ENCODE measurements at places on chromosomes 2 and 18.

GRCh38 chr2:74119912-74120825, 27.5 kb downstream of the BOLA3 start:
- DNase-seq = peak; percentile 76

DNA sequence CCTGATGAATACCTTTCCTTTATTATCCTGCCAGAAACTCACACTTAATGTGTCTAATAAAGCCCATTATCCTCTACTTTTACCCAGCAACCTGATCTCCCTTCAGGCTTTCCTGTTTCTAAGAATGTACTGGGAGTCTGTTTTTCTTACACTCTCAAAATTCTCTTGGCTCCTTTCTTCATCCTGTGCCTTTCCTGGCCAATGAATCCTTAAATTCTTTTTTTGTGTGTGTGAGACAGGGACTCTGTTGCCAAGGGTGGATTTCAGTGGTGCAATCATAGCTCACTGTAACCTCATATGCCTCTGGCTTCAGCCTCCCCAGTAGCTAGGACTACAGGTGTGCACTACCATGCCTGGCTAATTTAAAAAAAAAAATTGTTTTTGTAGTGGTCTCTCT, 72.7 kb downstream of the MAP2 start:
- DNase-seq = no peak

DNA sequence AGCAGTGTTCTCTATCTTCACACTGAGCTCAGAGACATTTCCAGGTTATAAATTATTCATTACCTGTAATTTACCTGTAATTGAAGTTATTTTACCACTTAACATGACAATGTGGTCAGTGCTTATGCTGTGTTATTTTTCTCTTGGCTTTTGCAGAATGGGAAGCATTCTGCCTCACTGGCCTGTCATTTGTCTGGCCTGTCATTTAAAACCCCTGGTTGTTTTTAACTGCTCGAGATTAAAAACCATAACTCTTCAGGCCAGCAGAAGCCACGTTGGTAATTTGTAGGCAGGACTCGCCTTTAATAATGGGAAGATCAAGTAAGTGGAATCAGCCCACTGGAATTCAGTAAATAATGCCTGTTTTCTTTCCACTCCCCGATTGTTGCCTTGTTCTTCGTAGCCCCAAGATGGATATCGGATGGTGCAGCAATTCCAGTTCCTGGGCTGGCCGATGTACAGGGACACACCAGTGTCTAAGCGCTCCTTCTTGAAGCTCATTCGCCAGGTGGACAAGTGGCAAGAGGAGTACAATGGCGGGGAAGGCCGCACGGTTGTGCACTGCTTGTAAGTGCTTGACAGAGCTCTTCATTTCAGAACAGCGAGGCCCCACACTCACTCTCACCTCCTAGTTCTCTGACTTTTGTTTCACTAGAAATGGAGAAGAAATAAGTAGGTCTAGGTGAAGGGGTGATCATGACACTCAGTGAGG, 222.4 kb upstream of the RAB12 start:
- no peak for DNase-seq

- DNase-seq = no peak
These were observed 62.8 kb upstream of the SLC39A10 start for GRCh38 chr2:195594248-195594647.

GRCh38 chr18:31497836-31498573, at the start of gene DSG2:
Gene DSG2 (plus strand): TSS chr18:31498177. CDS start chr18:31498252, 75 bp downstream.
- no peak for DNase-seq

DNA sequence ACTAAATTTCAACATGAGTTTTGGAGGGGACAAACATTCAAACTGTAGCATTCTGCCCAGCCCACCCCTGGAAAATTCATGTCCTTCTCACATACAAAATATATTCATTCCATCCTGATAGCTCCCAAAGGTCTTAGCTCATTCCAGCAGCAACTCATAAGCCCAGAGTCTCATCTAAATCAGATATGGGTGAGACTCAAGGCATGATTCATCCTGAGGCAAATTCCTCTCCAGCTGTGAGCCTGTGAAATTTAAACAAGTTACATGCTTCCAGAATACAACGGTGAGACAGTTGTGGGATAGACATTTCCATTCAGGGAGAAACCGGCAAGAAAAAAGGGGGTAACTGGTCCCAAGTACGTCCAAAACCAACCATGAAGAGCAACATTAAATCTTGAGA, 43.5 kb upstream of the FAHD2A start:
- no peak for DNase-seq

DNA sequence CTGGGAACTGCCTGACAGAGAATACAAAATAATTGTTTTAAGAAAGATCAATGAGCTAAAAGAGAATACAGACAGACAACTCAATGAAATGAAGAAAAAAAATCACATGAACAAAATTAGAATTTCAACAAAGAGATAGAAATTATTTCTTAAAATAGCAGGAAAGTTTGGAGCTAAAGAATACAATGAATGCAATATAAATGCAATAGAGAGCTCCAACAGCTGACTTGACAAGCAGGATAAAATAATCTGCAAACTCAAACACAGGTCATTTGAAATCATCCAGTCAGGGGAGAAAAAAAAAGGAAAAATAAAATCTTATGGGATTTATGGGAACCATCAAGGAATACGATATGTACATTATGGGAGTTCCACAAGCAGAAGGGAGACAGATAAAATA, 902.7 kb upstream of the ZEB2 start:
- DNase-seq = no peak

DNA sequence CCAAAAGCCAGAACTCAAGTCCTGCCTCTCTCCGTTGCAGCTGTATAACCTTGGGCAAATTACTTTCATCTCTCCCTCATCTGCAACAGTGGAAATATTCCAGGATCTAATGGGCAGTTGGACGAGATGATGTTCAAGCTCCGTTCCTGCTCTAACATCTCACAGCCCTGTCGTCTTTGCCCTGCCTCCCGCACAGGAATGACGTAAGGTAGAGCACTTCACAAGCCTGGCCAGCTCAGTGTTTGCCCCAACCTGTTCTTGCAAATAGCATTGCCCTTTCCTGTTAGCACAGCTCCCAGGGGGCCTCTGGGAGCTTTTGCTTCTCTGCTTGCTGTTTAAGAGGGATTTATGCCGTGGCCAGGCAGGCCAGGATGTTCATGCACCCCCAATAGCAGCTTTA, 107.9 kb downstream of the KLHL29 start:
- DNase-seq = no peak

DNA sequence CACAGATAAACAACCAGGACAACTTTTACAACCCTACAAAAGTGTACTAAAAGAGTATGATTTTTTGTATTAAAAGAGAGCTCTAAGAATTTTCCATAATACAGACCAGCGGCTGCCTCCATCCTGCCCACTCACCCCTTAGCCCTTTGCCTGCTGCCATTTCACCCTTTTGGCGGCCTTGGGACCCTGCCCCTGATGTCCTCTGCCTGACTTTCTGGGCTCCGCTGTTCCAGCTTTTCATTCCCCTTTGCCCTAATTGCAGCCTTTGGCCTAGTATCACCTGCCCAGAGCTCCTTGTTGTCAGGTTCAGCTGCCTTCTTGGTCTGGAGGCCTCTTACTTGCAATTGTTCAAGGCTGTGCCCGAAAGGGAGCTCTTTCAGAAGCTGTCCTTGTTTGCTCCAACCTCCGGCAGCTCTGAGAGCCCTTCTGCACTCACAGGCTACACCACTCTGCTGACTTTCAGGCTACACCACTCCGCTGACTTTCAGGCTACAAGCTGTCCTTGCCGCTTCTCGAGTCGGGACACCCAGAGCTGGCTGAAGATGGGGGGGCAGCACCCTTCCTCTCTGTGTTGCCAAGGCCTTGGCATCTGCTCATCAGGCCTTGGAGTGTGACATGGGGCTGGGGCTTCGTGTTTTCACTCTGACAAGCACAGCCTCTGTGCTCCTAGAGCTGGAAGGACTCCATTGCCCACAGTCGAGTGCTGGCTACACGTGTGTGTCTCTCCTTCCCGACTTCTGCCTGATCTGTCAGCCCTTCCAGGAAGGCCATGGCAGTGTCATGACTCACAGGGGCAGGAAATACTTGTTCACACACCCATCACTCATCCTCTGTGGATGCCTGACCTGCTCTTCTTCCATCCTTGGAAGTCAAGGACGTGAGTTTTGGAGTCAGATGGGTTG, 43.1 kb upstream of the HDAC4 start:
- no peak for DNase-seq

DNA sequence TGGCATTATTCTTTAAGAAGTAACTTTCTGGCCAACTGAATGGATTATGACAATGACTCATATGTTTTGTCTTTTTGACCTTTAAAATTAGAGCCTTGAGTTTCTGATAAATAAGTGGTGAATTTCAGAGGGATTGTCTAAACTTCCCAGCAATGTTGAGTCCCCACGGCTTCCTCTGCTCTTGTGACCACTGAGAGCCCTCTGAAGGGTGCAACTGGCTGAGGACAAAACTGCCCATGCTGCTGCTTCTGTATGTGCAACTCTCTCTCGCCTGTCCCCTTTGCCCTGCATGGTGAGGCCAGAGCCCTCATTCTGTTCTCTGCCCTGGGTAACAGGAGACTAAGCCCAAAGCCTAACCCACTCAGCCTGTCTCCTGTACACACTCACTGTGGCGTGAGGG, 52.7 kb upstream of the SLC14A1 start:
- DNase-seq = no peak

DNA sequence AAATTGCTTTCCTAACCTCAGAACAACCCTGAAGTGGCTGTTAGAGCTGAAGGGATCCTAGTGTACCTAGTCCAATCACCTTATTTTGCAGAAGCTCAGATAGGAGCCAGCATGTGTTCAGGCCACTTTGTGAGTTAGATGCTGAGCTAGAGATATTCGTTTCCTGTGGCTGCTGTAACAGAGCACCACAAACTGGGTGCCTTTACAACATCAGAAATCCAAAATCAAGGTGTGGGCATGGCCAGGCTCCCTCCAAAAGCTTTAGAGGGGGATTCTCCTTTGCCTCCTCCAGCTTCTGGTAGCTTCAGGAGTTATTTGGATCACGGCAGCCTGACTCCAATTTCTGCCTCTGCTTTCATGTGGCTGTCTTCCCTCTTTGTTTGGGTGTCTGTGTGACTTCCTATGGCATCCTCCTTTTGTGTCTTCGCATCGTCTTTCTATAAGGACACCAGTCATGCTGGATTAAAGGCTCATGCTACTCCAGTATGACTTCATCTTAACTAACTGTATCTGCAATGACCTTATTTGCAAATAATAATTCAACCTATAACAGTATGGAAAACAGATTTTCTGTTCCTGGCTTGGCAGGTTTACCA, 86.3 kb upstream of the TGFA start:
- DNase-seq = no peak

GRCh38 chr2:39898934-39899333, 119.9 kb upstream of the THUMPD2 start:
- DNase-seq = no peak

GRCh38 chr2:210233487-210233886, 8.2 kb upstream of the ACADL start:
- no peak for DNase-seq

DNA sequence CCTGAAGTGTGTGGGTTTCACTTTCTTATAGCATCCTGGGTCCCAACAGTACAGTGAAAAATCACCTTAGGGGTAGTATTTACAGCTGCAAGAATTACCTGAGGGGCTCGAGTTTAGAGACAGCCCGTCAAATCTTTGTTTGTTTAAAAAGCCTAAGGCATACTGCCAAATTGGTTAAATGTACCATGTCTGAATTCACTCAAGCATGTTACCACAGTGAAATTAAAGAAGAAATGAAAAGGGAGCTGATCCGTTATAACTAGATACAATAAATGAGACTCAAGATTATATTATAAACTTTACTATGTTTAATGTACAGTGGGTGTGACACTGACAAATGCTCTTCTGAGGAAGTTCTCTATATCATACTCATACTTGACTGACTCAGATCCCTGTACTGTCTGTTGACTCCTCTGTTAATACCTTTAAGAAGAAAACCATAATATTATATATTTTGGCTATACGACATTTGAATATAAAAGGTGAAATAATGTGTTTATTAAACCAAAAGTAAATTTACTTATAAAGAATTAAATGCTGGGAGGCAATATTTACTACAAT, 107.3 kb downstream of the TMEFF2 start:
- DNase-seq = no peak

DNA sequence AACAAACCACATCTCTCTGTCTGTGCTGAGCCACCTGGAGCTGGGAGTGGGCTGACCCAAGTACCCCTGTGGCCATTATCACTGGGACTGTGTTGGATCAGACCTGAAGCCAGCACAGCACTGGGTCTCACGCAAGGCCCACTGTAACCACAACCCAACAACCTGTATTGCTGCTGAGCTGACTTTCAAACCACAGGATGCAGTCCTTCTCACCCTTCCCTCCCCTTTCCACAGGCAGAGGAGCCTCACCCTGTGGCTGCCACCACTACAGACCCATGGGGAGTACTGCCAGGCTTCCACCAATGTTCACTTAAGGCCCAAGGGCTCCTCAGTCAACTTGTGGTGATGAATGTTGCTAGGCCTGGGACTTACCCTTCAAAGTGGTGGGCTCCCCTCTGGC, 135.7 kb downstream of the DIS3L2 start:
- no peak for DNase-seq

GRCh38 chr2:239467956-239468490, 67.2 kb upstream of the HDAC4 start:
- DNase-seq = no peak

- DNase-seq = no peak
These were observed 19.2 kb upstream of the CCDC141 start for GRCh38 chr2:179068991-179069643.

DNA sequence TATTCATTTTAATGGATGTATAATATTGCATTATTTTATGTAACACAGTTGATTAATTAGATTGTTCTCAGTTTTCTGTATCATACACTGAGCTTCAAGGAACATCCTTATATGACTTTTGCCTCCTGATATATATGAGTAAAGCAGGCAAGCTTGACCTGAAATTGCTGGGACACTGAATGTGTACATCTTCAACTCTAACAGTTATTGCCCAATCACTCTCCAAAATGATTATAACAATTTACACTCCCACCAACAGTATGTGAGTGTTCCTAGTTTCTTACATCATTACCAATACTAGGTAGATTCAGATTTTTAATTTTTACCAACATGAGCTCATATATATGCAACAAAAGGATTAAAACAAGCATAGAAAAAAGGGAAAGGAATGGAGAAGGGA, 379.4 kb downstream of the SETBP1 start:
- DNase-seq = no peak

- no peak for DNase-seq
These were observed 7.1 kb downstream of the NEUROD1 start for GRCh38 chr2:181673173-181673572.

- DNase-seq = no peak
These were observed 254.4 kb downstream of the ERBB4 start for GRCh38 chr2:212284166-212284565.

DNA sequence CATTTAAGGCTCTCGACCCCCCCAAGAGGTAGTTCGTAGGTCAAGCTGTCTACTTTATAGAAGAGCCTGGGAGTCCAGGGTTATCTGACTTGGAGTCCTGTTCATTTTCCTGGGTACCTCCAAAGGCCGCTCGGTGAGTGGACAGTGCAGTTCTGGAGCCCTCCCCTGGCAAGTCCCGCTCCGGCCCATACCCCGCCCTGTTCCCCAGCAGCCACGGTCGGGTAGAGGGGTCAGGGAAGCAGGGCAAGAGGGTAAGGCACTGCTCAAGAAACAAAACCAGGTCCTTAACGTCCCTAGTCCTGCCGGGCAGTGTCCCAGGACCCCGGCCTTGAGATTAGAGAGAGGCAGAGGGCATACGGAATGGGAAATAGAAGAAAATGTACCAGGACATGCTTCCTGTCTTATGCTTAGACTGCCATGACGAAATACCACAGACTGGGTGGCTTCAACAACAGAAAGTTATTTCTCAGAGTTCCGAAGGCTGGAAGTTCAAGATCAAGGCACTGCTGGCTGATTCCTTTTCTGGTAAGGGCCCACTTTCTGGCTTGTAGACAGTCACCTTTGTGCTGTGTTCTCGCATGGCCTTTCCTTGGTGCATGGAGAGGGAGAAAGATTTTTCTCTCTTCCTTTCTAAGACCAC, 5.4 kb upstream of the HPCAL1 start:
- DNase-seq = no peak
